ENCODE measurements at places on chromosomes 1 and 21.
A peak's percentile ranks its signal among the peaks of the same experiment; 100 is the strongest.

DNA sequence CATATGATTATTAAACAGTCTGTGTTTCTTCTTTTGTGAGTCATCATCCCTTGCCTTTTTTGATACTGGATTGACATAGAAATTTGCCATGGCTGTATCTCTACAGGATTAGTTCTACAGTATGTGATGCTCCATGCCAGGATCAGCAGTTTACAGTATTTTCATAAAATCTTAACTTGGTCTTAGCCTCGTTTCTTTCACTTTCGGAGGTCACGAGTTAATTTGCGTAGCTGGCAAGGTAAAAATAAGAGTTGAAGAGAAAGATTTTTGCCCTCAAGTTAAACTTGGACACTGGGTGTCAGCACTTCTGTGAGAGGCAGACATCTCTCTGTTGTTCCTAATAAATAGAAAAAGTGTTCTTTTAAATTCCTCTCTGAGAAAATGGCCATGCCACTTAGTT lies 79.1 kb downstream of the CACNA1E start:
- DNase-seq = no peak

- no peak for DNase-seq
These were observed 16.1 kb upstream of the ERI3 start for GRCh38 chr1:44371206-44371605.

DNA sequence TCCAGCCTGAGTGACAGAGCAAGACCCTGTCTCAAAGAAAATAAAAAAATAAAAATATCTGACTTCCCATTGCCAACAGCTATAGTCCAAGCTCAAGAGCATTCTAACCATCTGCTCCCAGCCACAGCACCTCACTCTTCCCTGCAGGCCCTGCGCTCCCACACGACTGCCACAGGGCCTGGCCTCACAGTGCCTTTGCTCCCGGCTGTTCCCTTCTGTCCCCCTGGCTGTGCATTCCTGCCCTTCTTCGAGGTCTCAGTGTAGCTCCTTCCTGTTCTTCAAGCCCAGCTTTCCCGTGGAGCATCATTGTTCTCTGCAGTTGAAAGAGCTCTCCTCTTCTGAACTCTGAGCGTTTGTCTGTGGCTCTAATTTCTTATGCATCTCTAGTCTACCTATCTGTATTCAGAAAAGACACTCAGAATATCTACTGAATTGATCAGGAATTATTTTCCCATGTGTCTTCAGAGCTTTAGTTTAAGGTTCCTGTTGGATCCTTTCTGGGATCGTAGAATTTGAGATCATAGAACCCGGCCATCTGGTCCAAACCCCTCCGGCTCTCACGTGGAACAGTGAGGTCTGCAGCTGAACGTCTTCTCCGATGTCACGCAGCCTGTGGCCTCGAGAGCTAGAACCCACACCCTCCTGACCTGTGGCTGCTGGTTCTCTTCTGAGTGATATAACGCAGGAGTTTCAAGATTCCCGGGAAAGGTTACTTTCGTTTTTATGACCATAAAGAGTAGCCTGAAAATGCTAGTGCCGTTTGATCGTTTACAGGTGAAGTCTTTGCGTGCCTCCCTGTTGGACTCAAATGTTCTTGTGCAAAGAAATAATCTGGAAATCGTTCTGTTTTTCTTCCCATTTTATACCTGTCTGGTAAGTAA lies 54.4 kb downstream of the DOP1B start:
- DNase-seq = no peak

GRCh38 chr1:110085671-110086070 lies 15.2 kb upstream of the ALX3 start:
- DNase-seq = no peak

DNA sequence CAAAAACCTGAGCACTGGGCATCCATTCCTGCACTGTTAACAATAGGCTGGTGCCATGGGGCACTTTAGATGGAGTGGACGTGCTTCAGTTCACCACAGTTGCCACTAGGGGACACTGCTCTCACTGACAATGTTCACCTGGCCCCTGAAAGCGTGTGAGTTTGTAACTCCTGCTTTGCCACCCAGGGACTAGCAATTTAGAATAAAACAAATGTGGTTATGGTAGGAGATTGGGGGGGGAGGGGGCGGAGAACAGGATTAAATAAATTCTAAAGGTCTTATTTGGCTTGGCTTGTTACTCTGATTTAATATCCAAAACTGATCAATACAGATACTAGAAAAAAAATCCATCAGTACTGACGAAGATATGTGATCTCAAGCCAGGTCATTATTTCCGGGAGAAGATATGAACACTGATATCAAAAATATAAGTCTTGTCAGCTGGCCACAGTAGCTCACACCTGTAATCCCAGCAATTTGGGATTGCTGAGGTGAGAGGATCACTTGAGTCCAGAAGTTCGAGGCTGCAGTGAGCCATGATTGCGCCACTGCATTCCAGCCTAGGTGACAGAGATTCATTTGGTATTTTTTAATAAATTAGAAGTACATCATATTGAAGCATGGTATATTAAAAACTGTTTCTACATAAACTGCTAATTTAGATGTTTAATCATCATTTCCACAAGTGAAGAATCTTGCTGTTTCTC lies 23.2 kb downstream of the INTS7 start:
- DNase-seq = peak; percentile 61

- DNase-seq = no peak
These were observed 4.7 kb upstream of the TFF1 start for GRCh38 chr21:42370894-42371654.

GRCh38 chr1:117098287-117098890 lies 23.2 kb downstream of the TRIM45 start:
- no peak for DNase-seq

DNA sequence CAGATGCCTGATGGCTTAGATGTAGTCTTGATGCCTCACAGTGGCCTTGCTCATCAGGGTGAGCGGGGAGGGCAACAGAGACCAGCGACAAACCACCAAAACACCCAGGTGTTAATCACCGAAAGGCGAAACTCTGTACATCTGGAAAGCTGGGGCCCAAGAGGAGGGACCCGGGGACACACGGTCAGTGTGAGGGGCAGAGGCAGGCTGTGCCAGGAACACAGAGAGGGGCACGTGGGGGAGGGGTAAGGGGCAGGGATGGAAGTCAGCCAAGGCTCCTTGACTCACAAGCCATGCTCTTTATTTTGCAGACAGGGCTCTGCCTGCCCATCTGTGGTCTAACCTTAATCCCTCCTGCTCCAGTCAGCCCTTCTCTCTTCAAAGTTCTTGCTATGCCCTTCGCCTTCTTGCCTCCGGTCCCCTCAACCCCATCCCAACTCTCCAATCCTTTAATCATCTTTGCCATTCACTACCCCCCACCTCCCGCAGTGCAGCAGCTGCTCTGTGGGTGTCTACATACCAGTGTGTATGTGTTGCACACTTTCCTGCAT lies 4.3 kb downstream of the MEF2D start:
- DNase-seq = no peak

- no peak for DNase-seq
These were observed 1279.6 kb downstream of the KCNT2 start for GRCh38 chr1:195328681-195329080.

DNA sequence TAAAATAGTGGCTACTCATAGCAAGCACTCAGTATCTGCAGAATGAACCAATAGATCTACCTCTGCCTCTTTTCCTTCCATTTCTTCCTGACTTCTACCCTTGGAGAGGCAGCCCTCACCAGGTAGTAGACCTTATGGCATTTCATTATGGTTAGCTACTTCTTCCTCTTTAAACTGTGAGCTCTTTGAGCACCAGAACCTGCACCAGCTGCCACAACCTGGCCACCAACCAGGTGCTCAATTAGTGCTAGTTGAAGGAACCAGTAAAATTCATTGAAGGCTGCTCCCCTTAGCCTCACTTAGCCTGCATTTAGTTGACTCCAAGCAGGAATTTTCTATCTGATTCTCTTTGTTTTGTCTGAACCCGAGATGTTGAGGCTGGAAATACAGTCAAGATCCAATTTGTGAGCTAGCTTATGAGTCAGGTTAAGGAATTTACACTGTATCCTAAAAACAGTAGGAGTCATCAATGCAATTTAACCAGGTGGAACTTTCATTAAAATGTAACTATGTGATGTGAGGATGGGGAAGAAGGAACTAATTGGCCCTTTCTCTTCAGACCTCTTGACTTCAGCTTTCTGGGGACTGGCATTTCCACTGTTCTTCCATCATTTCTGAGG lies 81.5 kb upstream of the UBE2U start:
- DNase-seq = no peak

All from stimulated activated CD4-positive, alpha-beta T cell treated with anti-CD3 and anti-CD28 coated beads, Interleukin-12 subunit alpha, Interleukin-12 subunit beta, amount 100 ng/mL, for 24 hours (primary cell).